ENCODE measurements at places on chromosomes 3 and 15.

GRCh38 chr3:14273901-14274611 lies 95.4 kb downstream of the LSM3 start:
- DNase-seq = peak; percentile 63

- no peak for DNase-seq
These were observed 260.2 kb downstream of the CGGBP1 start for GRCh38 chr3:87798567-87798947.

- DNase-seq = no peak
These were observed 450.7 kb upstream of the SEMA6D start for GRCh38 chr15:47266566-47266965.

DNA sequence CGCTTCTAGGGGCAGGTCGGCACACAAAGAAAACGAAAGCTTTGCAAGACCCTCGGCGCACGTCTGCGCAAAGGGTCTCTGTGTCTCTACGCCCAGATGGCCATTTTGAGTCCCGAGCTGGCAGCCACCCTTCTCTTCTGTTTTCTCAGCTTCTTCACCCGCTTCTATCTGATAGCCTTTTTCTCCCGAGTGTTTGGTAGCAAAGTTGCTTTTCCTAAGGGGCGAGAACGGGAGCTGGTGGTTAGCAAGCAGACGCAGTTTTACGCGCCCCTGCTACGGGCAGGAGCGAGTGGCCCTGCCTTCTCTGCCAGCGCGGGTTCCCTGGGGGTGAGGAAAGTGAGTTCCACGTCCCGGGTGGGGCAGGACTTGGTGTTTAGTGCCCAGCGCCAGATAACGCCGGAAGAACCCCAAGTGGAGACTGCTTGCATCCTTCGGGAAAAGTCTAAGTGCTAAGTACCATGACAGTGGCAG lies 2.9 kb upstream of the MKRN2 start:
- DNase-seq = no peak

GRCh38 chr3:181417748-181418147 lies 294.0 kb upstream of the SOX2 start:
- peak; percentile 86 for DNase-seq

DNA sequence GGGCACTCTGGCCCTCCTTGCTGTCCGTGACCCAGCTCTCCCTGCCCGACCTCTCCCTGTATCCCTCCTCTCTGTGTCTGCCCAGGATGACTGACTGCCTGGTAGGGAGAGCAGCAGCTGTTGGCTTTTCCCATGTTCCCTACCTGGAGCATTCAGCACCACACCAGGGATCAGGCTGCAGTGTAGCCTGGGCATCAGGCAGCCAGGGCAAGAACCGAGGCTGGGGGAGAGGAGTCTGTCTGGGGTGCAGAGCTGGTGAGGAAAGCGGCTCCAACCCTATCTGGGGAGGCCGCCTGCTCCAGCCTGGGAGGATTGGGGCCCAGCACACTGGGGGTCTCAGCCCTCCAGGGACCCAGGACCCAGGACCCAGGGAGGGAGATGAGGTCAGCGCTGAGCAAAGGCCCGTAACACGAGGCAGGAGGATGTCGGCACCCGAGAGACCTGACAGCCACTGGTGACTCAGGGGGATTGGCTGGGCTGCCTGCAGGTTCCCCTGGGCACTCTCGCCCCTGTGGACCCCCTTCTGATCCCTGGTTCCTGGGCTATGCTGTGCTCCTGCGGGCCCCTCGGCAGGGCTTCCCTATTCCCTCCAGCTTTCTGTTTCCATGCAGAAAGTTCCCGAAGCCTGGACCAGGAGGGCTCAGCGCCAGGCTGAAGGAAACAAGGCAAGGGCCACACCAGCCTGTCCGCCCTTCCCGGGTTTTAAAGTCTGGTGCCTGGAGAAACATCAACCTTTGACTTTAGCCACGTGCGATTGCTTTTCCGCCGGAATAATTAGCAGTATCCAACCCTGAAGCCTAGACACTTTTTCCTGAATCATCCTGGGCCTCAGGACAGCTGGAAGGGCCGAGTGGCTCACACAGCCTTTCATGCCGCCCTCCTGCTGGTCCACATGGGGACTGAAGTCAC lies 128.2 kb upstream of the MEF2A start:
- no peak for DNase-seq

DNA sequence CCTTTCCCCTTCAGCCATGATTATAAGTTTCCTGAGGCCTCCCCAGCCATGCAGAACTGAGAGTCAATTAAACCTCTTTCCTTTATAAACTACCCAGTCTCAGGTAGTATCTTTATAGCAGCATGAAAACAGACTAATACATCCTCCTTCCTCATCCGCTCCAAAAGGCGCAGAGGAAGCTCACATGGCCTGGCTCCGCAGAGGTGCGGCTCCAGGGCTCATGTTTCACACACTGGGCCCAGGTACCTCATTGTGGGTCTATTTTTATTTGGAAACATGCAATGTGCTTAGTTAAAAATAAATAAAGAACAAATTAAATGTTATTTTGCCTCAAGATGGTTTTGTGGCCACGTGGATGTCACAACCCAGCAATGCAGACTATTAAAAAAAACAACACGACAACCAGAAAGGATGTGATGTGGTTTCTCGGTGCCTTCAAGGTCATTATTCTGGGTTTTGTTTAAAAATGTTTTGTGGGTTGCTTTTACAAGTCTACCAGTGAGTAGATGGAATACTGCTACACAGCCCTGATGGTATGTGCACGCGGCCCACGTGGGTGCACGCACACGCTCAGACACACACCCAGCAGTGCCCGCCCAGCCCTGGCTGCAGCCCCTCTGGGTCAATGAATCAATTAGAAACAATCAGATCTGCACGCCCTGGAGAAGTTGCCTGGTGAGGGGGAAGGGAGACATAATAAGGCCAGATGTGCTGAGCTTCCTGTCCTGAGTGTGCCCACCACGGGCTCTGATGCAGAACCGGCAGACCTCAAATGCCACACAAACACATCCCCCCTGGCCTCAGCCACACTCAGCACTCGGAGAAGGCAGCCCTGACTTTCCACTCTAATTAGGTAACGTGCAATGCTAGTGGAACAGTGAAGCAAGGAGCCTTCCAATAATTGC lies 140.1 kb downstream of the ADAMTS17 start:
- DNase-seq = no peak
